Central memory CD4-positive, alpha-beta T cell (primary cell): ENCODE measurements at places on chromosomes 12 and 14.
A peak's percentile ranks its signal among the peaks of the same experiment; 100 is the strongest.

DNA sequence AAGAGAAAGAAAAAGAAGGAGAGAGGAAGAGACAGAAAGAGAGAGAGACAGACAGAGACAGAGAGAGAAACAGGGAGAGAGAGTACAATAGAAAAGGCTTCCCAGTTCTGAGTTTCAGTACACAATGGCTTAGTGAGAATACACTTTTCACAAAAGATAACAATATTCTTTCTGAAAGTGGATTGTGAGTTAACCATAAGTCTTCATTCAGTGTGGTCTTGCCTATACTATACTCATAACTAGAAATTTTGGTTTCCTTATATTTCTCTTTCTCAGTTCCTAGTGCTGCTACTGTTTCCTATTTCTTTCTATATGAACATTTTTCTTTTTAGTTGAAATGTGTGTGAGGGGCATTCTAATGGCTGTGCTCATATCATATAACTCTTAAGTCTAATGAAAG lies 9.3 kb downstream of the CD163L1 start:
- DNase-seq, result no peak

GRCh38 chr12:68113644-68114043 lies 45.9 kb downstream of the IFNG start:
- peak; percentile 11 for DNase-seq

- no peak for DNase-seq
These were observed 102.5 kb upstream of the DIO2 start for GRCh38 chr14:80313806-80314205.

DNA sequence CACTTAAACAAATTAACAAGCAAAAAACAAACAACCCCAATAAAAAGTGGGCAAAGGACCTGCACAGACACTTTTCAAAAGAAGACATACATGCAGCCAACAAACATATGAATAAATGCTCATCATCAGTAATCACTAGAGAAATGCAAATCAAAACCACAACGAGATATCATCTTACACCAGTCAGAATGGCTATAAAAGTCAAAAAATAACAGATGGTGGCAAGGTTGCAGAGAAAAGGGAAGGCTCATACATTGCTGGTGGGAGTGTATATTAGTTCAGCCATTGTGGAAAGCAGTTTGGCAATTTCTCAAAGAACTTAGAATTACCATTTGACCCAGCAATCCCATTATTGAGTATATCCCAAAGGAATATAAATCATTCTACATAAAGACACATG lies 34.6 kb upstream of the NT5DC3 start:
- DNase-seq, result no peak

DNA sequence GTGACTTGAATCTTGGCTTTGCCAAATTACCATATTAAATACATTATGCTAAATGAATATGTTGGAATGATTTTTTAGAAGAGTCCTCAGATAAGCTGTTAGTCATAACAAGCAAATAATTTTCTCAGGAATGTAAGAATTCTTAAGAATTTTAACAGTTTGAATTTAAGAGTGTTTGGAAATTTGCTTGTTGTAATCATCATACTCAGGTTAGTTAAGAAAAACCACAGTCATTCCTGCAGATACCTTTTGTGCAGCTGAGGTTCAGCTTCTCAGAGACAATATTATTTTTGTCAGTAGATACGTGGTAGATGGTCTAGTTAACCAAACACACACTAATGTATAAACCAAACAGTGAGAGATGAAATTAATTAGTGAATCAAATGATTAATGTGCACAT lies 8.9 kb downstream of the WNK1 start:
- DNase-seq, result no peak

- DNase-seq, result no peak
These were observed 4.5 kb upstream of the DHRS7 start for GRCh38 chr14:60169722-60170121.

- peak; percentile 4 for DNase-seq
These were observed 65.2 kb downstream of the PPP2R5E start for GRCh38 chr14:63478010-63478409.

GRCh38 chr12:4567073-4567881 lies 5.3 kb downstream of the DYRK4 start:
- no peak for DNase-seq

DNA sequence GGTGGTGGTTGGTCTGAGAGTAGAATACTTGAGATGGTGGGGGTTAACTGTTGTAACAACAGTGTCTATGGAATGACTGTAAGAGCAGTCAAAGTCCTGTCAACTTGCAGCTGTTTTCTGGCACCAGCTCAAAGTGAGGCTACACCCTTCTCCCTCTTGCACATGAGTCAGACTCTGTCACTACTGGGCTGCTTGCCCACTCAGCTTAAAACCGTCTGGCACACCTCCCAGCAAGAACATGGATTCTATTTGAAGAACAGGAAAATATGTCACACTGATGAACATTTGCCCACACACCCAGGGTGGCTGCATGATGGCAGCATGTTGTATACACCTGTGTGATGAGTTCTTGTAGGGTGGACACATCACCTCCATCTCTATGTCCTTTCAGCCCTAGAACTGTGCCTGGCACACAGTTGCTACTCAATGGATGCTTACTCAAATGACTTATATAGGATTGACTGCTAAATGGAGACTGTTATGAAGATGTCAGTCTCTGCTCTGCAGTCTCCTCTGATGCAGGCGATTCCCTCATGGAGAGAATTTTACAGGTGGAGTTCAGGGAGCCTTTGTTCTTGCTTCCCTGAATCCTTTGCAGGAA lies 19.3 kb upstream of the SERPINA6 start:
- no peak for DNase-seq

DNA sequence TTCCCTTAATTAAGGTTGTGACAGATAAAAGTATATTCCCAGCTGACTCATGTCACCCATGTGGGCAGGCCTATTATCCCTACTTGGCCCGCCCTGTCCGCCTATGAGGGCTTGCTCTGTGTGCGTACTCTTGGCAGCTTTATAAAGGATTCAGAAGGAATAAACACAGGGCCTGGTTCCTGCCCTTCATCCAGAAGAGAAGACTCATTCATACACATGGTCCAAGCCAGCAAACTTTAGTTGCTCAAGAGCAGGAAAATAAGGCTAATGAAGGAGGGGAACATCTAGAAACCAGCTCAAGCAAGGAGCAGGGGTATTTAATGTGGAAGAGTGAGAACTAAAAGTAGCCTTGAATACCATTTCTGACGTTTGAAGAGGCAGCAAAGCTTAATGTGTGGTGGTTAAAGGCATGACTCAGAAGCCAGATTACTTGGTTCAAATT lies 141.9 kb downstream of the CRADD start:
- DNase-seq, result no peak

GRCh38 chr14:68386950-68387779 lies 405.7 kb downstream of the ZFP36L1 start:
- no peak for DNase-seq

GRCh38 chr12:88431246-88431645 lies 149.0 kb downstream of the KITLG start:
- no peak for DNase-seq

GRCh38 chr14:20827326-20827725 lies 24.7 kb upstream of the RNASE1 start:
- DNase-seq, result no peak

GRCh38 chr14:32609388-32609787 lies 280.3 kb downstream of the AKAP6 start:
- no peak for DNase-seq

GRCh38 chr12:90593596-90594295 lies 361.2 kb downstream of the CCER1 start:
- DNase-seq, result no peak

DNA sequence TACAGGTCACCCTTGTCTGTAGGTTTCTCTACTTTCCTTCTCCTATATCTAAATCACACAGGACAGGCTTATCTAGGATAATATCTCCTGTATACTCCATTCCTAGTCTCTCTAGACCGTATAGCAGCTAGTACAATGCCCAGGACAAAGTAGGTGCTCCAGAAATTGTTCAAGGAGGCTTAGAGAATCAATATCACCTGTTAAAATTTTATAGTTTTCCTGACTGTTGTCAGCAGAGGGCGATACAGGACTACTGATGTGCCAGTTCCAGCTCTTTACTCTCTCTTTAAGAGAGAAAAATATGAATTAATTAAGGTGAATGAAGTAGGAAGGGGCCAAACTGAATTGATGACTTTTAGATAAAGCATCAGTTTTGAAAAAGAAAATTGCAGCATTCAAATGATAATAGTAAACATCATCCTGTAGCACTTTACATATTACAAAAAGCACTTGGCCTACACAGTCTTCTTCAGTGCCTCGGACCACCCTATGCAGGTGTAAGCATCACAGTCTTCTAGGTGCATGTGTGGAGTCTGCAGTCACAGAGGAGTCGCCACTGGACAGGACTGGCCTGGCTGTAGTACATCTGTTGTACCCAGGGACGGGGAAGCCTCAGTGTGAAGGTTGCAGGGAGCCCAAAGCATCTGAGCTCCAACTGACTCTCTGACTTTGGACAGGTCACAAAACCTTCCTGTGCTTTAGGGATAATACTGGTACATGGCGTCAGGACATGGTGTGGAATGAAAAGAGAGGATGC lies 61.9 kb upstream of the MAX start:
- DNase-seq, result peak; percentile 56

GRCh38 chr12:79635676-79636075 lies 55.1 kb downstream of the PAWR start:
- DNase-seq, result no peak

GRCh38 chr14:105074601-105075053 lies 9.4 kb upstream of the GPR132 start:
- DNase-seq, result no peak

- DNase-seq, result no peak
These were observed 51.1 kb downstream of the BAZ2A start for GRCh38 chr12:56578983-56579546.

GRCh38 chr12:93857991-93858447 lies 180.8 kb downstream of the CRADD start:
- no peak for DNase-seq

DNA sequence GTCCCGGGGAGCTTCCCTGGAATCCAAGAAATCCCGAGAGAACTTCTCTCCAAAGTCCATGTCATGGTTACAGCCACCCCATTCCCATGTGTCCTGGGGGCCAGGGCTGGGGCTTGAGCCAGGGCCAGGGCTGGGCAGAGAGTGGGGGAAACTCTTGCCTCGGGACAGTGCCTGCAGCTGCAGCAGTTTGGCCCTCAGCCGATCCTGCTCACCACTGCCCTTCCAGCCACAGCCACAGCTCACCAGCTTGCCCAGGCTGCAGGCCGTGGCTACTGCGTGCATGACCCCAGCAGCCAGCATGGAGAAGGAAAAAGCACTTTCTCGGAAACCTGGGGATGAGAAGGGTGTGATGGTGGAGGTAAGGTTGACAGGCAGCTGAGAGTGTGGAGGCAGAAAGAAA lies 3.5 kb downstream of the WNT10B start:
- no peak for DNase-seq

- no peak for DNase-seq
These were observed 6.6 kb downstream of the DCD start for GRCh38 chr12:54641554-54641953.

GRCh38 chr12:123089140-123089539 lies 61.8 kb downstream of the PITPNM2 start:
- no peak for DNase-seq

DNA sequence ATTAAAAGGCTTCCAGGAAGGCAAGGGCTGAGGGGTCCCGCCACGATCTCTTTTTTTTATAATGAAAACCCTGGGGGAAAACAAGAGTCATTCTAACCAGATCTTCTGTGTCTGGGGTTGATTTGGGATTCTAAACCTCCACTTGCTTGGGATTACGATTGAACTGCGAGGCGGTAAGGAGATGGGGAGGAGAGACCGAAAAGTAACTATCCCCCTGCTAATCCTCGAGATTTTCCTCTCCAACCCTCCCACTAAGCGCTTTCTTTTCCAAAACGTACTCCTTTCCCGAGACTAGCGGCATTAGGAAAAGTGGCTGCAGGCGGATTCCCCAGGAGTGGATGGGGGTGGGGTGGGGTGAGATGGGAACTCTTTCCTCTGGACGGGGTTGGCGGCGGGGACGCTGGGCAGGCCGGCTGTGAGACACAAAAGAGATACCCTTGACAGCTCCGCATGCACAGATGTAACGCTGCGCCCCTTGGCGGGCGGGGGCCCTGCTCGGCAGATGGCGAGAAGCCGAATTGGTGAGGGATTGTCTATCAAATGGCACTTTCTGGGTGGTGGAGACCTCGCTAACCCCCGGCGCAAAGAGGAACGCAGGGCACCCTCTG lies 830 bp upstream of the SRRM4 start:
- no peak for DNase-seq

- DNase-seq, result no peak
These were observed 225.4 kb downstream of the GALC start for GRCh38 chr14:87767567-87767901.

DNA sequence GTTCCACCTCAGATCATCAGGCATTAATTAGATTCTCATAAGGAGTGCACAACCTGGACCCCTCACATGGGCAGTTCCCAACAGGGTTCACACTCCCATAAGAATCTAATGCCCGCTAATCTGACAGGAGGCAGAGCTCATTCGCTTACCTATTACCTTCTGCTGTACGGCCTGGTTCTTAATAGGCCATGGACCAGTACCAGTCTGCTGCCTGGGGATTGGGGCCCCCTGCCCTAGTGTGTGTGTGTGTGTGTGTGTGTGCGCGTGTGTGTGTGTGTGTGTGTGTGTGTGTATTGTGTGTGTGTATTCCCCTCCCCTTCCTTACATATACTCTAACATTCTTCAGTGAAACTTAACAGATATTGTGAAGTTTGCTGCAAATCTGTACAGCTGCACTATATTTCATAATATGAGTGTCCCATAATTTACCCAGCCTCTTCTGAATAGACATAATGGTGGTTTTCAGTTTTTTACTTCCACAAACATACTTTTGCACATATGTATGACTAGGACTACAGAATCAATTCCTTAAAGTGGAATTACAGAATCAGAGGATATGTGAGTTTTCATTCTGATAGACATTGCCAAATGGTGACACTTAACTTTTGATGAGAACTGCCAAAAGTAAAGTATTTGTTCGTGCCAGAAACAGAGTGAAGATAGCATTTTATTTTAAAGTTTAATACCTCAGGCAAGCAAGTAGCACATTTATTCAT lies 205.2 kb upstream of the EEA1 start:
- DNase-seq, result no peak

DNA sequence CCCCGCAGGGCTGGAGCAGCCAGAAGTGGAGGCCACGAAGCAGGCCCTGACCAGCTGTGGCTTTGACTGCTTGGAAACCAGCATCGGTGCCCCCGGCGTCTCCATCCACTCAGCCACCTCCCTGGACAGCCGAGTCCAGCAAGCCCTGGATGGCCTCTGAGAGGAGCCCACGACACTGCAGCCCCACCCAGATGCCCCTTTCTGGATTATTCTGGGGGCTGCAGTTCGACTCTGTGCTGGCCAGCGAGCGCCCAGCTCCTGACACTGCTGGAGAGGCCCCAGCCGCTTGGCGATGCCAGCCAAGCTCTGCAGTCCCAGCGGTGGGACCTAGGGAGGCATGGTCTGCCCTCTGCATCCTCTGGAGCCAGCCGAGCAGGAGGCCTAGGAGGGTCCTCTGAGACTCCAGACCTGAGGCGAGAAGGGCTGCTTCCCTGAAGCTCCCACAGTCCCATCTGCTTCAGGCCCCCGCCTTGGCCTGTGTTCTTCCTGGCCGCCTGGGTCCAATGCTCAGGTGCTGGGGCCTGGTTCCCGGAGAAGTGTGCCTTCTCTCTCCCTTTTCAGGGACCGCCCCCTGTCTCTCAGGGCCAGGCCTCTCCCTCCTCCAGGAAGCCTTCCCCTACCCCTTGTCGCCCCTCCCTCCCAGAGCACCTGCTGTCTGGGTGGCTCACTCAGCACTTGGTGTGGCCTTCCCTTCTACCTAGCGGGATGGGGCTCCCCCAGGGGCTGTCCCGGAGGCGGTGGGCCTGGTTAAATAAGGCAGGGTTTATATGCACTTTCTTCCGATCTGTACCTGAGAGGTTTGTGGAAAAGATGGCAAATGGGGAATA lies 23.0 kb downstream of the MVK start:
- DNase-seq, result no peak
